Smooth muscle cell of trachea (primary cell): ENCODE measurements at places on chromosomes 2 and 18. TPM values are rescaled to one million over a fixed set of nuclear protein-coding genes. Genes with fewer than 3 reads are reported as not detected.

Gene IKZF2
- 9.9 and 15.6 TPM in 2 replicates for total RNA-seq

Gene CRACDL
- under 0.01 TPM in 1 of 2 replicates, not detected in the other for total RNA-seq

Gene EVX2
- total RNA-seq: not detected in 2 replicates

Gene CREG2
- total RNA-seq: 0.44 and 0.83 TPM in 2 replicates

Gene OR6B2
- total RNA-seq: 0.17 TPM in 1 of 2 replicates, not detected in the other

Gene SAG
- total RNA-seq: not detected in 2 replicates

Gene SH3RF3
- total RNA-seq: 4.7 and 8.4 TPM in 2 replicates

Gene POTEJ
- total RNA-seq: not detected in 2 replicates

Gene GPR39
- 1.3 and 3.3 TPM in 2 replicates for total RNA-seq

Gene AQP12B
- total RNA-seq: 0.17 TPM in 1 of 2 replicates, not detected in the other

Gene FLACC1
- 1.3 and 2.0 TPM in 2 replicates for total RNA-seq

Gene RGPD4
- total RNA-seq: not detected in 2 replicates

Gene TCF7L1
- total RNA-seq: 2.5 and 2.8 TPM in 2 replicates

Gene TACR1
- total RNA-seq: 0.33 TPM in 1 of 2 replicates, not detected in the other

Gene KCNG2
- 0.73 and 3.3 TPM in 2 replicates for total RNA-seq

Gene NTSR2
- not detected in 2 replicates for total RNA-seq

Gene GKN2
- not detected in 2 replicates for total RNA-seq

Gene MDH1B
- total RNA-seq: 0.99 and 1.2 TPM in 2 replicates

Gene UGT1A7
- total RNA-seq: not detected in 2 replicates

Gene IL1F10
- not detected in 2 replicates for total RNA-seq

Gene ABHD3
- 6.5 and 7.4 TPM in 2 replicates for total RNA-seq

Gene RESP18
- not detected in 2 replicates for total RNA-seq

Gene SEPTIN10
- 79.4 and 143 TPM in 2 replicates for total RNA-seq

Gene TXNDC2
- total RNA-seq: under 0.01 TPM in 2 replicates

Gene CYTIP
- total RNA-seq: not detected in 2 replicates

Gene CFAP65
- under 0.01 TPM in 1 of 2 replicates, not detected in the other for total RNA-seq
